Cardiac muscle cell (in vitro differentiated cells and primary cell): ENCODE measurements at places on chromosomes 5 and 9. TPM values are rescaled to one million over a fixed set of nuclear protein-coding genes. Genes with fewer than 3 reads are reported as not detected.

GRCh38 chr5:142134331-142135010, 25.9 kb downstream of the NDFIP1 start:
- no peak for DNase-seq

DNA sequence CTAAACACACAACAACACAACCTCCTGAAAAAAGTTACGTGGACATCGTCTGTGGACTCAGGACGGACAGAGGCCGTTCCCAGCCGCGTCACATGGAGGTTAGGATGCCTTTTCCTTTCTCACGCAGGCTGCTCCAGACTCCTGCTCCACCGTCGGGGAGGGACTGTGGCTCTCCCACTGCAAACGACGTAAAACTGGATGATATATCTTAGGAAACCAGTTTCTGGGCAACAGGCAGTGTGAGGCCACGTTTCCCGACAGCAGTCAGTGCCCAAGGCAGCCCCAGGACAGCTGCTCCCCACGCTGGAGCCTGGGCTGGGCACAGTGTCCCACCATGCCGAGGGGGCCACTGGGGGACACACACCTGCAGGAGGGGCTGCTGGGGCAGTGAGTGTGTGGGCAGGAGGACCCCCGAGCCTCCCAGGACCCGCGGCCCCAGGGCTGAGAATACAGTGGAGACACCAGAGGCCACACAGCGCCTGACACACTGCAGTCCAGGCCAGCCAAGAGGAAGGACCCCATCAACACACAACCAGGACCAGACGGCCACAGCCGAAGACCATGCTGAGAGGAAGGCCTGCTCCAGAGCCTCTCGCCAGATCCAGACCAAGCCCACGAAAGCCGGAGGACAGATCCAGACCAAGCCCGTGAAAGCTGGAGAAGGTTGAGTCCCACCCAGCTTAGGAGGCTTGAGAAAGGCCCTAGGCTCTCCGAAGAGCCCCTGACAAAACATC, 26.2 kb downstream of the EXD3 start:
- no peak for DNase-seq

GRCh38 chr5:125412561-125413495, 666.4 kb upstream of the ZNF608 start:
- peak; percentile 80 for DNase-seq

DNA sequence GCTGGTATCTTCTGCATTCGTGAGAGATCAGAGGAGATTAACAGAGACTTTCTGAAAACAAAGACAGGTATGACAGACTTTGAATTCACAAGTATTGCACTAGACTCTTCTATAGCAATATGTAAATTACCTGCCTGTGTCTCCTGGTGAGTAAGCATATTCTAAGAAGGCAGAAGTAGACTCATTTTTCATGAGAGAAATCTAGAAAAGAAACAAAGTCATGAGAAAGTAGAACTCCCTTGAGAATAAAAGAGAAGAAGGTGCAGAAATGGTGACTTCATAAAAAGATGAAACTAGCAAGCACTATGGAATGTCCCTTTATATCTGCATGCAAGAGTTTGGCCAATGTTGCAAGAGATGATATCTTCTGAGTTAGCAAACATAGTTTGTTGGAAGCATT, 419.8 kb downstream of the DMRT2 start:
- DNase-seq, result no peak

GRCh38 chr5:84218546-84218945, 166.1 kb downstream of the EDIL3 start:
- no peak for DNase-seq

GRCh38 chr5:134732819-134733218, 5.5 kb upstream of the CAMLG start:
- no peak for DNase-seq

DNA sequence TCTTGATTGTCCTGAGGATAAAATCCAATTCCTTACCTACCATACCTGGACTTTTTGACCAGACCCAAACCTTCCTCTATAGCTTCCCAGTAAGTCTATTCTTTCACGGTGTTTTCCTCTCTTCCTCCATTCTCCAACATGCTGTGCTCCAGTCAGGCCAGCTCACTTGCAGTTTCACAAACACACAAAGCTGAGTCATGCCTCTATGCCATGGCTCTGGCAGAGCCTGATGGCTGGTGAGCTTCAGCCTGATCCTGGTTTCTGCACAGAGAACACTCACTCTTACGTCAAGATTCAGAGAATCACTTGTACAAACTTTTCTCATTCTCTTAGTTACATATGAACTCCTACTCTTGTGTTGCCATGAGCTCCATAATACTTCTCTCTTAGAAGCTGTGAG, 27.7 kb upstream of the PAX5 start:
- no peak for DNase-seq

The MEIKIN gene
- not detected in 2 replicates for total RNA-seq

The F2RL1 gene
- total RNA-seq, result not detected in 2 replicates

The RAB3C gene
- 0.69 and 1.8 TPM in 2 replicates for total RNA-seq

- DNase-seq, result peak; percentile 40
These were observed 707 bp upstream of the ZFYVE16 start for GRCh38 chr5:80406980-80407734.

- DNase-seq, result no peak
These were observed 402.3 kb downstream of the TAF11L14 start for GRCh38 chr5:18036531-18036930.

DNA sequence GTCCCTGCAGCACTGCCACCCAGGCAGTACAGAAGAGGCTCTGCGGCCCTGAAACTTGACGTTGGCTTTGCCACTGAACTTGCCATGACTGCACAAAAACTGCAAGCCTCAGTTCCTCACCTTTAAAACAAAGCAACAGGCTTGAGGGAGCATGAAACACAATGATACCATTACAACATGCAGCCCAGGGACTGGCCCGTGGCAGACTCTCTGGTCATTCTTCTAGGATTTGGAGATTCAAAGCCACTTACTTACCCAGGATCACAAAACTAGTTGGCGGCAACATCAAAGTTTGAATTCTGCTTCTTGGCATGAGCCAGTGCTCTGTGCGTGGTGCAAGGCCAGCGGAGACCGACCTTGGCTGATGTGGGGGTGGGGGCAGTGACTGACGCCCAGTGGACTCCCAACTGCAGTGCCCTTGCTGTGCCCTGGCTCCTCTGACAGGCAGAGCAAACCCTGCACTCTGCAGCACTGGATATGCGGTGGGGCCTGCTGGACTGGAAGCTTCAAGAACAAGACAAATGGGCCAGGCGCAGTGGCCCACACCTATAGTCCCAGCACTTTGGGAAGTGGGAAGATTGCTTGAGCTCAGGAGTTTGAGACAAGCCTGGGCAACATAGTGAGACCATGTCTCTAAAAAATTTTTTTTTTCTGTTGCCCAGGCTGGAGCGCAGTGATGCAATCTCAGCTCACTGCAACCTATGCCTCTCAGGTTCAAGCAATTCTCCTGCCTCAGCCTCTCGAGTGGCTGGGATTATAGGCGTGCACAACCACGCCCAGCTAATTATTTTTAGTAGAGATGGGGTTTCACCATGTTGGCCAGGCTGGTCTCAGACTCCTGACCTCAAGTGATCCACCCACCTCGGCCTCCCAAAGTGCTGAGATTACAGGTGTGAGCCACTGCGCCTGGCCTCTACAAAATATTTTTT, 18.9 kb downstream of the SQSTM1 start:
- DNase-seq, result peak; percentile 56

- no peak for DNase-seq
These were observed 33.5 kb upstream of the EGFL7 start for GRCh38 chr9:136629001-136629878.

The MARVELD2 gene
- 3.7 and 4.9 TPM in 2 replicates for total RNA-seq

The NEK6 gene
- 13.8 and 27.0 TPM in 2 replicates for total RNA-seq

DNA sequence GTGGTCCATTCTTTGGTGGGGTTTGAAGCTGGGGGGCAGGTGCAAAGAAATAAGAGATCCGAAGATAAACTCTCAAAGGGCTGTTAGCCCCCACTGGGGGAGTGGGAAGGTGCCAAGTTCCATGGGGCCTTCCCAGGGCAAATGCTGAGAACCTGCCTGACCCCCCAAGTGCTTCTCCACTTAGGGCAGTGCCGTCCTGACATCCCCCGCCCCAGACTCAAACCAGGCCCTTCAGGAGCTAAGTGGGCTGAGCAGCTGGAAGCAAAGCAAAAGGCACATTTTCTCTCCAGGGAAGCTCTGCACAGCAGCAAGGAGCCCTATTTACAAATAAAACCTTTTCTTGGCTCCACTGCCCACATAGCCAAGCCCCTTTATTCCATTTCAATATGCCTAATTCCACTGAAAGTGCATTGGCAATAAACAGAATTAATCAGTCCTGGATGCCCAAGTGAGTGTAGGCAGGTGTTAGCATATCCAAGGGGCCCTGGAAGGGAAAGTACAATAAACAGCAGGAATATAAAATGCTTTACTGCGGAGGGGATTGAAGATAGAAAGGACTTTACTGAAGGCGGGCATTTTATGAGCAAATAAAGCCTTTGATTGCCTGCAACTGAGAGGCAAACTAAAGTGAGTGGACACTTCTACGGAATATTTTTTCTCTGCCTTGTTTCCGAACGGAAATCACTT, 44.6 kb downstream of the WHRN start:
- no peak for DNase-seq

The CER1 gene
- 1.3 and 1.8 TPM in 2 replicates for total RNA-seq

GRCh38 chr5:133402775-133403174, 209.6 kb downstream of the FSTL4 start:
- no peak for DNase-seq

DNA sequence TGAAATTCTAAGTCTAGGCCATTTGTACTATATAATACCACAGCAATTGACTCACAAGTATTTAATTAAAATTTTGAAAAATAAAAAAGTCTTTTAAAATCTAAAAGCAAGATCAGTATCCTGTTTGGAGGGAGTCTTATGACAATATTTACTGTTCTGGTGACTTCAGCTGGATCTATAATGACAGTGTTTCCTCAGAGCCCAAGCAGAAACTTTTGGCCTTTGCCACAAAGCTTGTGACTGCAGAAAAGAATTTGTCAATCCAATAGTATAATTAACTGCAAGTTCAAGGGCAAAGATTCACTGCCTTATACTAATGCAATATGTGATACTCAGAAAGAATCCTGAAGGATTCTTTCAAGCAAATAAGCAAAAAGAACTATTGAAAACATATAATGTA, 49.6 kb upstream of the RAPGEF6 start:
- no peak for DNase-seq

The FOXI1 gene
- not detected in 2 replicates for total RNA-seq
